ENCODE measurements at places on chromosomes 7 and 10.

- DNase-seq: no peak
Observed at GRCh38 chr7:732094-732541, 5.0 kb upstream of the PRKAR1B start.

DNA sequence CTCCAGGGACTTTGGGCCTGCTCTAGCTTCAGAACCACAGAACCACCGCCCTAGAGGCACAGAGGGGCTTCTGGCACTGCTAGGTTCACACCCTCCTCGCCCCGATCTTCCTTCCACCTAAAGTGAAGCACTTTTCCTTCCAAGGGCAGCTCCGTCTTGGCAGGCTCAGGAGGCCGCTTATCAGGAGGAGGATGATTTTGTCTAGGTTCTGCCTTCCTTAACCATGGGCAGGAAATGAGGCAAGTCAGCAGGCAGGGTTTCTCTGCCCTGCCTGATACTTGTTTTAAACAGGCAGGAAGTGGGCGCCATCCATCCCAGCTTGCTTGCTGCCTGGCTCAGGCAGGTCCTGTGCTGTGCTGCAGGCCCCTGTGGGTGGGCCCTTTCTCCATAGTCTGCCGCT lies 8.3 kb upstream of the ATP6V0E2 start:
- DNase-seq: no peak

DNA sequence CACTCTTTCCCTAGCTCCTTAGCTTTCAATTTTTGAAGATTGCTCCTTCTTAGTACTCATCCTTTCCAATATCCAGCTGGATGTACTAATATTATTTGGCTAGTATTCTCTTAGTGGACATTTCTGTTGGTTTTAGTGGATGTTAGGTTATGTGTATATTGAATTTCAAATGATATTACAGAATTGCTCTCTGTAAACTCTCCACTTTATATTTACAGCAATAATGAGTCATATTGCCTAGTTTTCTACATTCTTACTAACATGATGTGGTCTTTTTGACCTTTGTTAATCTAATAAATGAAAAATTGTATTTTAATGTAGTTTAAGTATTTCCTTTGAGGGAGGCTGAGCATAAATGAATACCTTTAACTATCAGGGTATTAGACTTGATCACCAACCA lies 69.4 kb downstream of the BICC1 start:
- DNase-seq: no peak

GRCh38 chr10:22133749-22134624 lies 83.8 kb downstream of the EBLN1 start:
- no peak for DNase-seq

DNA sequence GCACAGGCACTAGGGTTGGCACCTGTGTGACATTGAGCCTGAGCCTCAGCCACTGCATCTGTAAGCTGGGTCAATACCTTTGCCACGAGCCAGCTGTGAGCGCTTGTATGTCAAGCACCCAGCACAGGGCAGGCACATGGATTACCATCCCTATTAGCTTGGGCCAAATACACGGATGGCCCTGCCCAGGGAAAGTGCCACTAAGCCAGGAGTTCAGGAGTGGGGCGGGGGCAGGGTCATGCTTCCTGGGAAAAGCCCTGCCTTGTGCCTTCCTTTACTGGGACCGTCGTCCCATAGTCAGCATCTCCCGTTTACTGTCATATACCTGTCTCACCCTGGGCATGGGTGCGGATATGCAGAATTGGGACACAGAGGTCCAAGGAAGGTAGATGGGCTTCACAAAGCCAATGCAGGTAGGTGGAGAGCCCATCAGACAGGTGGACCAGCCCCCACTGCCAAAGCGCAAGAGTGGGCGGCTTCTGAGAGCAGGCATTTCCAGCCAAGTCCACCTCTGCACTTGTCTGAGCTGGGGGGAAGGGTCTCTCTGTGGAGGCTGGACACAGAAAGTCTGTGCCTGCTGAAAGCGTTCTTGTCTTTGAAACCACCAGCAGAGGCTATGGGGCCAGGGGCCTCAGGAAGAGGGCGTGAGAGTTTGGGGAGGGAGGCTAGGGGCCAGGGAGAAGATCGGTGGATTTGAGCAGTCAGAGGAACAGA lies 72.6 kb downstream of the VWA2 start:
- no peak for DNase-seq

GRCh38 chr10:1706256-1706655 lies 31.1 kb downstream of the ADARB2 start:
- DNase-seq: no peak

- DNase-seq: no peak
Observed at GRCh38 chr7:157558875-157559595, 222.2 kb downstream of the DNAJB6 start.

GRCh38 chr10:21724020-21724589 lies 190.1 kb downstream of the MLLT10 start:
- DNase-seq: no peak

DNA sequence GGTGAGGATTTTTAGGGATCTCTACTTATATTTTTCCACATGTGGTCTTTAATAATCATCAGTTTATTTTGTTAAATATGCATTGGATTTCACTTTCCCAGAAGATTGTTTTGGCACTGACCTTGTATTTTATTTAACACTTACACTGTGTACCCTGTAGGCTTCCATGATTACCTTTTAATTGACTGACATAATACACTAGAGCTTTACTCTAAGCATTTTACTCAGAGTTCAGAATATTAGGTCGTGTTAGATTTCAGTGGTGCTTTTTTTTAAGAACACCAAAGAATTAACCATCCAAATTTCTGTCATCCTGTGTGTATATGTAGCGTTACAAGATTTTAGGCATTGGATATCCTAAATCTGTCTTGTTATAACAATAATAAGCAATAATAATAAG lies 23.1 kb downstream of the CASD1 start:
- DNase-seq: no peak

- no peak for DNase-seq
Observed at GRCh38 chr7:74283858-74284447, 5.3 kb upstream of the CLIP2 start.

- DNase-seq: no peak
Observed at GRCh38 chr10:120051671-120052070, 159.1 kb downstream of the SEC23IP start.

GRCh38 chr7:16455591-16455990 lies 9.9 kb downstream of the SOSTDC1 start:
- no peak for DNase-seq

- no peak for DNase-seq
Observed at GRCh38 chr7:2452074-2452507, 24.1 kb downstream of the GRIFIN start.

- DNase-seq: no peak
Observed at GRCh38 chr7:44738051-44738723, 10.5 kb upstream of the ZMIZ2 start.

DNA sequence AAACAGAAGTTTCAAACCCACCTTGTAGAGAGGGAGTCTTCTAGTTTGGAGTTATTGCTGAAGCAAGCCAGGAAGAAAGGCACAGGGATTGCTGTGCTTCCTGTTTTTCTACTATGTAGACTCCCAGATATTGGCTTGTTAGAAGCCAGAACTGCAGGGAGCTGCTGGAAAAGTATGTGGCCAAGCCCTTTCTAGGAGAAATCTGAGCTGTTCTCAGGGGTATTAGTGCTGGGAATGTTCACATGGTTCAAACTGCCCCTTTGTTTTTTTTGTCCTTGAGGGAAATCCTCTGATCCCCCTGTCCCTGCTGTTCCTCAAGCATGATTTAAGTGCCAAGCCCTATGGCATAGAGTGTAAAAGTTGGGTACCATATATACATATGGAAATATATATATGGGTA lies 184.0 kb downstream of the CCDC7 start:
- DNase-seq: no peak

GRCh38 chr7:129790136-129790535 lies 162.6 kb downstream of the UBE2H start:
- DNase-seq: no peak

DNA sequence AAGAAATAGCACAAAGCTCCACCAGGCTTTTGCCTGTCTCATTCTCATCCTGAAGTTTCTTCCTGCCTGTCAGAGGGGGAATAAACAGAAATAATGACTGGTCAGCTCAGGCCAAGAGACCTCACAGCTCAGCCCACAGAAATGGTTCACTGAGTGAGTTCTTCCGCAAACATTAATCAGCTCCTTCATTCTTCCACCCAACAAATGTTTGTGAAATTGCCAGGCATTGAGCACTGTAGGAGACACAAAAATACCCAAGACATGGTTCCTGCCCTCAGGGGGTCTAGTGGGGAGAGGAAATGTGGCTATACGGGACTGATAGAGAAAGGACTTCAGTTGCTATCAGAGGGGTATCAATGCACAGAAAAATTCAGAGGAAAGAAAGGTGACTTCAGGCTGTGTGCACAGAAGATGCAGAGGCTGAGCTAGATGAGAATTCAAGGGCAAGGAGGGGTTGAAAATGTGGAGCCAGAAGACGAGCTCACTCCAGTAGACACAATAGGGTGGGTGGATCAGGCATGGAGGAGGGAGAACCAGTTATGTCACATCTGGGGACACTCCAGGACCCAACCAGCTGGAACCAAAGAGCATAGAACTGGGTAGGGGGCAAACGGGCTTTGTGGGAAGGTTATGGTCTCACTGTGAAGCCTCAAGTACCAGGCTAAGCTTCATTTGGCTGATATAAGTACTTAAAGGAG lies 20.9 kb downstream of the MYOF start:
- DNase-seq: no peak

DNA sequence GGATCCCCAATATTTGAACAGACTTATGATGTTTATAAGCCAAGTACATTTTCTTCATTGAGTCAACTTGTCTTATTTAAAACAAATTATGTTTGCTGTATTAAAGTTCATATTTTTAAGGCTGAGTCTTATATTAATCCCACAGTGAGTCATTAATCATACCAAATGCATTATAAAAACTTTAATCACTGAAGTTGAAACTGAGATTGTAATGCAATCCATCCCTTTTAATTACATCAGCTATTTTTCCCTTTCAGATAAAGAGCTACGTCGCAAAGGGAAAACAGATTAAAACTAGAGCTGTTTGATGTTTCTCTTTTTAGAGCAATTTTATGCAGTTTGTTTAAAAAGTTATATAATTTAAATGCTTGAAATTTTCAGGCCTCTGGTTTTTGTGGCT lies 183.0 kb downstream of the ARID5B start:
- no peak for DNase-seq

All from stimulated activated CD4-positive, alpha-beta T cell treated with anti-CD3 and anti-CD28 coated beads, Interleukin-1b, Interleukin-23, amount 100 ng/mL, for 1 hour (primary cell).